ENCODE measurements at places on chromosomes 1 and 21.

DNA sequence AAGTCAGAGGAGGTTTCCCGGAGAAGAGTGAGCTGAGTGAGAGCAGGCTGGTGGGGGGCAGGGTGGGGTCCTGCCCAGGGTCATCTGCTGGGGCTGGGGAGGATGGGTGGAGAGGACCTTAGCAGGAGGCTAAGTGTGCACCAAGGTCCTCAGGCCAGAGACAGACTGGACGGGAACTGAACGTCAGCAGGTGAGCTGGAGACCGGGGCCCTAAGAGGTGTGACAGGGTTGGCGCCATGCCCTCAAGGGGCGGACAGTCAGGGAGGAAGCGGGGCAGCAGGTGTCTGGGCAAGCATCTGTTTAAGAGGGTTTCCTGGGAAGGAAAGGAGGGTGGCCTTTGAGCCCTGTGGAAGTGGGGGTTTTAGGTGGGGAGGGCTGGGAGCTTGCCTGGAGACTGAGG, 13.6 kb upstream of the PTPN7 start:
- no peaks in the 10 kb centered on the region for H3K27me3 ChIP-seq
- H3K4me1 ChIP-seq: peaks cover 6% of the 10 kb centered on the region
- no peaks in the 10 kb centered on the region for H3K36me3 ChIP-seq

- peaks cover 26% of the 10 kb centered on the region for H3K4me1 ChIP-seq
- peak overlapping the region; percentile 92 for H3K4me3 ChIP-seq
- H3K27me3 ChIP-seq: no peaks in the 10 kb centered on the region
- peaks cover 29% of the 10 kb centered on the region for H3K36me3 ChIP-seq
These were observed 1.1 kb downstream of the PGD start for GRCh38 chr1:10400013-10400412.

- H3K27me3 ChIP-seq: no peaks in the 10 kb centered on the region
- H3K36me3 ChIP-seq: no peaks in the 10 kb centered on the region
- peaks cover 10% of the 10 kb centered on the region for H3K4me1 ChIP-seq
These were observed 61.1 kb upstream of the IRF2BP2 start for GRCh38 chr1:234670967-234671626.

GRCh38 chr1:150512846-150513245, 2.7 kb upstream of the FALEC start:
- peaks cover 10% of the 10 kb centered on the region for H3K4me1 ChIP-seq
- H3K36me3 ChIP-seq: peaks cover 4% of the 10 kb centered on the region
- H3K4me3 ChIP-seq: no peak overlapping the region

DNA sequence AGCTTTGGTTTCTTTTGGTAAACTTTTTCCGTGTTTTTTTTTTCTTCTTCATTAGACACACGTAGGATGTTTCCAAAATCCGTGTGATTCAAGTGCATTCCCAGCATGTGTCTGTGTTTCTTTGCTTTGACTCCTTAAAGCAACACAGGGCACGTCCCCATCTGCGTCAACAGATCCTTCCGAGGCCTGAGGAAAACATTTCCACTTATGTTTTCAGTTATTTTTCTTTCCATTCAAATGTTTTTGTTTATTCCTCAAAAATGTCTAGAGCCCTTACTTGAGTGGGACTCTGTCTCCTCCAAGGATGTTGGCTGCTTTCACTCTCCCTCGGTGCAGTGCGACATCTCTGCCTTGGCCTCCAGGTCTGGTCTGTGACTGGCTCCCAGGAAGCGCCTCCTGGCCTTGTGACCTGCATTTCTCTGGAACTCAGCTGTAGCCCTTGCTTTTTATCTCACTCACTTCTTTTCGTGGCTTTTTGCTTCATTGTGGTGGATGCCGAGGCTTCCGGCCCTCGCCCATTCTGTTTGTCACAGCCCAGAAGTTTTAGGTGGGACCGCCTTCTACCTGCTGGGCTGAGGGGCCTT, 31.3 kb upstream of the SLC19A1 start:
- H3K36me3 ChIP-seq: no peaks in the 10 kb centered on the region
- no peak overlapping the region for H3K27ac ChIP-seq
- H3K4me3 ChIP-seq: no peak overlapping the region
- H3K27me3 ChIP-seq: peaks cover 8% of the 10 kb centered on the region
- no peak for DNase-seq

- H3K4me3 ChIP-seq: peak overlapping the region; percentile 66
- H3K27me3 ChIP-seq: no peaks in the 10 kb centered on the region
- H3K4me1 ChIP-seq: peaks cover 50% of the 10 kb centered on the region
- H3K36me3 ChIP-seq: peaks cover 23% of the 10 kb centered on the region
- peak overlapping the region; percentile 75 for H3K27ac ChIP-seq
- DNase-seq: no peak
These were observed 6.6 kb downstream of the TNFRSF8 start for GRCh38 chr1:12069623-12070244.

- H3K27me3 ChIP-seq: peaks cover 2% of the 10 kb centered on the region
- no peak overlapping the region for H3K4me3 ChIP-seq
- H3K27ac ChIP-seq: no peak overlapping the region
These were observed 10.3 kb downstream of the KDF1 start for GRCh38 chr1:26949926-26950319.

DNA sequence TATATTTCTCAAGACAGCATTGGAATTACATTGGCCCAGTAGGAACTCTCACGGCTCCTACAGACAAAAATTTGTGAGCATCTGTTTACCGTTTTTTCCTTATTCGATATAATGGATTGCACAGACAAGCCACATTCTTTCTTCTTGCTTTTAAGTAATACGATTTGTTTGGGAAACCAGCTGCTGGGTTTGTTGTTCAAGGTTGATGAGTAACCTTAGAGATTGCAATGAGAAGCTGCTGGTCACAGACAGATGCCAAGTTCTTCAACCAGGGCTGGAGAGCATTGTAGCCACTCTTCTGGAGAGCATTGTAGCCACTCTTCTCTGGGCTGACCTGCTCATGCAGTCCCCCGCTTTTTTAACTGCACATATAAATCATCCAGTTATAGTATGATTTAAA, 1.4 kb upstream of the MIA3 start:
- H3K4me3 ChIP-seq: peak overlapping the region; percentile 88
- DNase-seq: no peak
- peaks cover 45% of the 10 kb centered on the region for H3K27me3 ChIP-seq

GRCh38 chr21:32387151-32387550, 5.7 kb downstream of the URB1 start:
- no peak for DNase-seq
- no peak overlapping the region for H3K4me3 ChIP-seq
- H3K27ac ChIP-seq: no peak overlapping the region
- H3K36me3 ChIP-seq: peaks cover 36% of the 10 kb centered on the region

- H3K27ac ChIP-seq: no peak overlapping the region
- H3K36me3 ChIP-seq: no peaks in the 10 kb centered on the region
- DNase-seq: no peak
- H3K4me3 ChIP-seq: no peak overlapping the region
- H3K27me3 ChIP-seq: peaks cover 16% of the 10 kb centered on the region
These were observed 187.4 kb downstream of the SLC35F3 start for GRCh38 chr1:234091876-234092275.

DNA sequence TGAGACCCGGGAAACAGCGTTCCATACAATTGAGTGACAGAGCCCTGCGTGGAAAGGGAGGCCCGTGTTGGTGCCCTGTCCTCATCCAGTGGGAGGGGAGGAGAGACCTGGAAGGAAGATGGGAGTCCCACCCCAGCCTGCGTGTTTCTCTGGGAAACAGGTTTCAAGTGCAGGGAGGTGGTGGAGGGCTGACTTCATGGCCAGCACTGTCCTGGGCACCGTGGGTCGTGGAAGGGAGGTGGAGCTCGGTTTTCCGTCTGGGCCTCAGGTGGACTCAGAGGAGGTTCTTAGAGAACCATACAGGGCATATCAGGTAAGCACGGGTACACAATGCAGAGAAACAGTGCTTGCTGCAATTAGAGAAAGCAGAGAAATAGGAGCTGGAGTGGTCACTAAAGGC, 222.6 kb downstream of the CAMTA1 start:
- no peaks in the 10 kb centered on the region for H3K4me1 ChIP-seq
- H3K27ac ChIP-seq: no peak overlapping the region
- no peak overlapping the region for H3K4me3 ChIP-seq
- no peaks in the 10 kb centered on the region for H3K36me3 ChIP-seq

DNA sequence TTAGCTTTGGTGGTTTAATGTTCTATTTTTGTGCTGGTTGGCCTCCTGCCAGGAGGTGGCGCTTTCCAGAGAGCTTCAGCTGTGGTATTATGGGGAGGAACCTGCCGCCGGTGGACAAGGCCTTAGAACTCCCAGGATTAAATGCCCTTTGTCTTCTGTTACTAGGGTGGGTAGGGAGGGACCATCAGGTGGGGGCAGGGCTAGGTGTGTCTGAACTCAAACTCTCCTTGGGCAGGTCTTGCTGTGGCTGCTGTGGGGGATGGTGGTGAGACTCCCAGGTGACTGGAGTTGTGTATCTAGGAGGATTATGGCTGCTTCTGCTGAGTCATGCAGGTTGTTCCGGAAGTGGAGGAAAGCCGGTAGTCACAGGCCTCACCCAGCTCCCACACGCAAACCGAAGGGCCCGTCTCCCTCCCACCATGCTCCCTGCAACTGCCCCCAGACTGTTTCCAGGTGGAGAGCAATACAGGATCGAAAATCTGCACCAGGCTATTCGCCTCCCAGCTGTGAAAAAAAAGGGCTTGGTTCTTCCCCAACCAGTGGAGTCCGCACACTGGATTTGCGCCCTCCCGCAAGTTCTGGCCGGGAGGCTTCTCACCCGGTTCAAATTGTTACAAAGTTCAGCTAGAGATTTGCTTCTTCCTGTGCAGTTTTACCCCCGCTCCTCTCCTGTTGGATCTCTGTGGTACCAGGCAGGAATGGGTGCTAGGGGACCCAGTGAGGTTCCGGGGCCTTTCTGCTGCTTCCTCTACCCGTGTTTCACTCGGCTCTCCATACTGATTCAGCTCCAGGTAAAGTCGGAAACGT, 220.5 kb downstream of the CENPF start:
- H3K4me1 ChIP-seq: no peaks in the 10 kb centered on the region
- H3K4me3 ChIP-seq: no peak overlapping the region
- DNase-seq: no peak
- H3K27me3 ChIP-seq: no peaks in the 10 kb centered on the region

- no peaks in the 10 kb centered on the region for H3K36me3 ChIP-seq
- DNase-seq: no peak
- no peak overlapping the region for H3K4me3 ChIP-seq
These were observed 25.4 kb downstream of the DMAP1 start for GRCh38 chr1:44238660-44239059.

GRCh38 chr1:226364901-226365565, 42.9 kb downstream of the PARP1 start:
- H3K27me3 ChIP-seq: no peaks in the 10 kb centered on the region
- H3K4me1 ChIP-seq: no peaks in the 10 kb centered on the region
- no peak overlapping the region for H3K27ac ChIP-seq
- DNase-seq: no peak

GRCh38 chr1:44031252-44032169, at the start of gene SLC6A9:
TSS of gene SLC6A9 (minus strand) at chr1:44031462. CDS start at chr1:44024277, 7,185 bp downstream.
- DNase-seq: peak; percentile 24
- H3K27me3 ChIP-seq: no peaks in the 10 kb centered on the region
- no peaks in the 10 kb centered on the region for H3K36me3 ChIP-seq
- H3K27ac ChIP-seq: peak within 1 kb of the TSS; percentile 81

DNA sequence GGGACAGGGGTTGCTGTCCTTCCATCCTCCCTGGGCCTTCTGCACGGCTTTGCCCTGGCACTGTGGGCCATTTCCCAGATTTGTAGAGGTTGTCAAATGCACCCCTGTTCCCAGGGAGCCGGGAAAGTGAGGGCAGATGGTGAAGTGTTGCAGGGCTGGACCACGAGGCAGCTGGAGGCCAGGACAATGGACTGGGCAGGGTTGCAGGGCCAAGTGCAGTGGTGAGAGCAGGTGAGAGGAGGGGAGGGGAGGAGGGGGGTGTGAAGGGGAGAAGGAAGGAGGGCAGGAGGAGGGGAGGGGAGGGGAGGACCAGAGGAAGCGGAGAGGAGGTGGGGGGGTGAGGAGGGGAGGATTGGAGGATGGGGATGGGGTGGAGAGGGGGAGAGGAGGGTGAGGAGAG, 443.9 kb downstream of the CAMTA1 start:
- H3K36me3 ChIP-seq: no peaks in the 10 kb centered on the region
- H3K4me1 ChIP-seq: no peaks in the 10 kb centered on the region
- no peak overlapping the region for H3K4me3 ChIP-seq
- no peak for DNase-seq
- H3K27me3 ChIP-seq: no peaks in the 10 kb centered on the region

- no peak overlapping the region for H3K27ac ChIP-seq
- H3K27me3 ChIP-seq: no peaks in the 10 kb centered on the region
- H3K4me1 ChIP-seq: no peaks in the 10 kb centered on the region
These were observed 455.2 kb downstream of the PLA2G4A start for GRCh38 chr1:187283984-187284383.
